ENCODE measurements at places on chromosomes 12 and 14.
A peak's percentile ranks its signal among the peaks of the same experiment; 100 is the strongest.

DNA sequence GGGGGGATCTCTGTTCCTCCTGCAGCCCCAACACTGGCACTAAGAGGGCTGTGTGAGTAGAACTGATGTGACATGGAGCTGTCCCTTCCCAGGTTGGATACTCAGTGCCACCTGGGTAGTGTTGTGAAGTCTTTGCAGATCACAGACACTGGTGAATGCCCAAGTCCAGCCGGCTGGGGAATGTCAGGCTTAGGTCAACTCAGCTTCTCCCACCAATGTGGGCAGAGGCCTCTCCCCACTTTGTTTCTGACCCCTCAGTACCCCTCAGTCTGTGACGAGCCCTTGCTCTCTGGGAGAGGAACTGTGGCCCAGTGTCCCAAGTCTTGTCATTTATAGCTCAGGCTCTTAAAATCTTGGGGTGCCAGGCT, 11.3 kb downstream of the SLC25A29 start:
- DNase-seq: no peak

DNA sequence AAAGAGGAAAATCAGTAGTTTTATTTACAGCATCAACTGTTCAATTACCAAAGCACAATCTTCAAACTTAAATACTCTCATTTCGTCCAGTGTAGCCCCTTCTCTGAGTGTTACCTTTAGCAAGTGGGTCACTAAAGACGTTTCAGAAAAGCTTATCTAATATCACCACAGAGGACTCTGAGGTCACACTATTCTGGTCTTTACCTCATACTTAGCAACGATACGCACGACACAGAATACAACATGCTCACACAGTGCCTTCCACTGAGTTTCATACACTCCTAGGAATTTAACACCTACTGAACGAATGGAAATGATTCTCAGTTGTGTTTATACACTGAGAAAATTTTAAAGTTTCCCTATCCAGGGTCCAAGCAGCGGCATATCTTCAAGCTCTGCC, 2.0 kb downstream of the SYT10 start:
- DNase-seq: no peak

GRCh38 chr12:68943848-68944247, 10.9 kb upstream of the CPM start:
- no peak for DNase-seq

- no peak for DNase-seq
These were observed 86.1 kb upstream of the CNOT2 start for GRCh38 chr12:70157099-70157498.

DNA sequence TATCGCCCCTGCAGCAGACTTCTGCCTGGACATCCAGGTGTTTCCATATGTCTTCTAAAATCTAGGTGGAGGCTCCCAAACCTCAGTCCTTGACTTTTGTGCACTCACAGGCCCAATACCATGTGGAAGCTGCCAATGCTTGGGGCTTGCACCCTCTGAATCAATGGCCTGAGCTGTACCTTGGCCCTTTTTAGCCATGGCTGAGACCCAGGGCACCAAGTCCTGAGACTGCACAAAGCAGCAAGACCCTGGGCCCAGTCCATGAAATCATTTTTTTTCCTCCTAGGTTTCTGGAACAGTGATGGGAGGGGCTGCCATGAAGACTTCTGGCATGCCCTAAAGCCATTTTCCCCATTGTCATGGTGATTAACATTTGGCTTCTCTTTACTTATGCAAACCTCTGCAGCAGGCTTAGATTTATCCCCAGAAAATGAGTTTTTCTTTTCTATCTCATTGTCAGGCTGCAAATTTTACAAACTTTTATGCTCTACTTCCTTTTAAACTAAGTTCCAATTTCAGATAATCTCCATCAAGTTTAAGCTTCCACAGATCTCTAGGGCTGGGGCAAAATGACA, 1445.8 kb upstream of the FLRT2 start:
- DNase-seq: no peak

DNA sequence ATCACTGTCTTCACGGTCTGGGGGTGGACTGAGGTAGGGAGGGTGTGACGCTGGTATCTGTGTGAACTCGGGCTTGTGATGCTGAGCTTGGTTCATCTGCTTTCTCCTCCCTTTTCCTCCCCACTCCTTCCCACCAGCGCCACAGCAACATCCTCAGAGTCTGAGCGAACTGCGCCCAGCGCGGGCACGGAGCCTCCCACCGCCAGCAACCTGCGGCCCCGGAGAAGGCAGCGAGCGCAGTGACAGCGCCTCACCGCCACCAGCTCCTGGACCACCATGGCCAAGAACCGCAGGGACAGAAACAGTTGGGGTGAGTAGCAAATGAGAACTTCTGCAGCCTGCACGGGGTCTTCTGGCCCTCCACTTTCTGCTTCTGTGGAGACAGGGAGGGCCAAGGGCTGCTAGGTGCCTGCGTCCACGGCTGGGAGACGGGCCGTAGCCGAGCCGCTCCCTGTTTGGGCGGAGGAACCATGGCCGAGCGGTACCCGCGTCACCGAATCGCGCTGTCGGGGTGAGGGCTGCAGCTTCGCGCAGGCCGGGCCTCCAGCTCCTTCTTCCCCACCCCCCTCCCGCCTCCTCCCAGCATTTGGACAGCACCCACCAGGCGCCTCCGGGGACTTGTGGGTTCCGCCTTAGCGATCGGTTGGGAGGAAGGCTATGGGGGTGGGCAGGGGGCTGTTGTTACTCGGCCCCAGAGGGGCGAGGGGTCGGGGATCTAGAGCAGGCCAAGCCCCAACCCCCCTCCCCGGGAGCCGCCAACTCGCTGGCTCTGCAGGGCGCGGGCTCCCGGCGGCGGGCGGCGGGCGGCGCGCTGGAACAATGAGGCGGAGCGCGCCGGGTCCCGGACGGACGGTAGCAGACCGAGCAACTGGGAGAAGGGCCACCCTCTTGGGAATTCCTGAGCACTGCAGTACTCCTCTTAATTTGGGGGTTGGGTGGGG, at the start of gene ATL1:
Gene ATL1 (plus strand): TSS at position 156 of the 941 bp plus-strand sequence. CDS start 121 bp downstream, at position 277.
- DNase-seq: peak; percentile 72

DNA sequence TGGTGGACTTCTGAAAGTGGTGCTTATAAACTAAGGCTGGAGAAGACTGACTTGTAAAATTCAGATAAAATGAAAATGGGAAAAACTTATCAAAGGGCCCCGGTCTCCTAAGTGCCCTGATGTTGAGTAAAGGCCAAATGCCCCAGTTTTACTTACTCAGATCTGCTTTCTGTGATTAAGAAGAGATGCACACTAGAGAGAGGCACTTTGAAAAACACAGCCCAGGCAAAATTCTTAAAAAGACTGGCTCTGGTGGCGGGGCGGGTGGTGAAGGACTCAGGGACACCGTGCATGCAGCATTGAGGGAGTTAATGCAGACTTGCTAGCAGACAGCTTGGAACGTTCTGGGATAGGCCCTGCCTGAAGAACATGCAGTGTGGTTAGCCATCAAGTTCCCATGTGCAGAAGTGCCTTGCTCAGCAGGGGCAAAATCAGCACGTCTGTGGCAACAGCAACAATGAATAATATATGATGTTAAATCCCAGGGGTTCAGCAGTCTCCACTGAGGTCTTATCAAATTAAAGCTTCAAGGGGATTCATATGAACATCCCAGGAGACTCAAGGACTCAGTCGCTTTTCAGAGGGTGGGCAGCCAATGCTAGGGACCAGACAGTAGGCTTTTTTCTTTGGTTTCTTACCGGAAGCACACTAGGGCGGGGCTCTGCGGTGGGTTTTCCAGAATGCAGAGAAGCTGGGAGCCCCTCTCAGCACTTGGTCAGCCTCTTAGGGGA, 105.0 kb downstream of the DAD1 start:
- no peak for DNase-seq

GRCh38 chr12:48924617-48925303, 532 bp downstream of the FKBP11 start:
- peak; percentile 11 for DNase-seq

DNA sequence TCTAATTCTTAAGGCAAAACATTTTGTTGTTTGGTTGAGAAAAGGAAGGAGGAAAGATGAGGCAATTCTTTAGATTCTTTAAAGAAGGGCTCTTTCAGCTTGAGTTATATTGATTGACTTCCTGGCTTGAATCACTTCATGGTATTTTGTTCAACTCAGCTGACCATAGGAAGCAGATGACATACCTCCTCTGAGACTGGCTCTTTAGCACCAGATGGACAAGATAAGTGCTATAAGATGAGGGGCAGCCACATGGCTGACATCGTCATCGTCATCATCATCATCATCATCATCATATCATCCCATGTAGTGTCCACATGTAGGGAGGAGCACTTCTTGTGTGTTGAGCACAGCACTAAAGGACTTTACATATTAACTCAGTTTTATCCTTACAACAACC, 81.3 kb downstream of the SSPN start:
- DNase-seq: no peak

DNA sequence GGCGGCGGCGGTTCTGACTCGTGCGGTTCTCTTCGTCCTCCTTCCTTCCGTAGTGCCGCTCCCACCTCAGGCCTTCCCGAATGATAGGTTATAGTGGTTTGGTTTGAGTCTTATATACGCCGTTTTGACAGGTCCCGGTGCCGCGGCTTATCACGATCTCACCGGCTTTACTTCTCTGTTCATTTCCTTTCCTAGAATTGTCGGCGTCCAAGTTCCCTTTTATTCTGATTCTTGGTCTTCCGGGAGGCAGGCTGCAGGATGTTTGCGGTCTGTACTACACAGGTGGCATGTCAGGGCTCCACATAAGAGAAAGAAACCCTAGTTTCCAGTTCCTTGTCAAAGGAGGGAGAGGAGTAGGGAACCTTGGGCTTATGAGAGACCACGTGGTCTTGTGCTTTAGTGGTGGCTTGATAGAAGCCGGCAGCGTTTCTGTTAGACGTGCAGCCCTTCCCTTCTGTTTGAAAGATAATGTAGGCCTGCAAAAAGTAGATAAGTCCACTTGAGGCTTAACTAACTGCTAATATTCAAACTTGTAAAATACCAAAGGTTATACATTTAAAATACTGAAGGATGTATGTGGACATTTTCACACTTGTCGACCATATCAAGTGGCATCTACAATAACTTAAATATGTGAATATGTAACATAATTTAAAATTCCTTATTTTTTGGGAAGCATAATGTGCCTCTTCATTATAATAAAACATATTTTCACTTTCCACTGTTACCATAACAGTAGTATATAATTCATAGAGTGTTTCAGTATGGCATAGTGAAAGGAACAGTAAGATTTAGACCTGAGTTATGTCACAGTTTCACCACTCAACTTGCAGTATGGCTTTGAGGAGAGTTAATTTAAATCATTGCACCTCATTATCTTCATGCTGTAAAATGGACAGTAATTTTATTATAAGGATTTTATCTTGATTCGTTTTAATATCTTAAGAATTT, 804 bp downstream of the USP15 start:
- DNase-seq: peak; percentile 37
